ENCODE measurements at places on chromosomes 11 and 22.

DNA sequence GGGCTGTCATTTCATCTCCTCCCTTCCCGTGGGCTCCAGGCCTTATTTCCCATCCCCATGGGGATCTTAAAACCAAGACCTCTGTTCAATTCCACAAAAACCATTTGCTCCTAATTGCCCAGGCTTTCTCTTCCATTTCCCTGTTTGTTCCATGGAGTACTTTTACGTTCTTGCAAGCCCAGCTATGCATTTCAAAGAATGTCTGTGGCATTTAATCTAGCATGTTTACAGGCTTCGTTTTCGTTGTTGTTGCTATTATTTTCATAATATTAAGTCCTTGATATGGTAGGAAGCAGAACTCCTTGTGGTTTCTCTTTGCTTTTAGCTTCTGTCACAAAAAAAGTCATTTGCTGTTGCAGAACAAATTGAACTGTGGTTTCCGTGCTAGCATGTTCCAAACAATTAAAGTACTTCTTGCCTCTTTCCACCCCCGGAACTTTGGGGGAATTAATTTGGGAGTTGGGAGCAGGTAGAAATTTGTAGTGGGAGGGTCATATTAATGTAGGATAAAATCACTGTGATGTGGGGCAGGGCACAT is 68.1 kb upstream of the SLC22A12 start:
- no peak for DNase-seq

DNA sequence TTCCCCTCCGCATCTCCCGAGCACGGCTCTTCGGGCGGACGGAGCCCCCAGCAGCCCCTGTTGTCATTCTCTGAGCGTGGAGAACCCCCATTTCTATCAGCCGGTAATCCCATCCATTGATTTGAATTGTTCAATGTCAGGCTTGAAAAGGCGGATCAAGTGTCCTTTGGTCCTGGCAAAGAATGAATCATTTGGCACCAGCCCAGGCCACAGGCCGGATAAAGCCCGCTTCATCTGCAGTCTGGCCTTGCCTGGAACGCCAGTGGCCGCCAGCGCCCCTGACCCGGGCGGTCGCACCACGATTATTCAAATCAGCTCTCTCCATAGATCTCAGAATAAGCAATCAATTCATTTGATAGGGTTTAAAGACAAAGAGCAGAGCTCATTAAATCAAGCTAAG is 188.9 kb downstream of the BRD1 start:
- no peak for DNase-seq

GRCh38 chr11:121723246-121723741 is 270.5 kb upstream of the SORL1-AS1 start:
- no peak for DNase-seq

- no peak for DNase-seq
Observed at GRCh38 chr11:116990061-116990473, 108.2 kb downstream of the SIK3 start.

DNA sequence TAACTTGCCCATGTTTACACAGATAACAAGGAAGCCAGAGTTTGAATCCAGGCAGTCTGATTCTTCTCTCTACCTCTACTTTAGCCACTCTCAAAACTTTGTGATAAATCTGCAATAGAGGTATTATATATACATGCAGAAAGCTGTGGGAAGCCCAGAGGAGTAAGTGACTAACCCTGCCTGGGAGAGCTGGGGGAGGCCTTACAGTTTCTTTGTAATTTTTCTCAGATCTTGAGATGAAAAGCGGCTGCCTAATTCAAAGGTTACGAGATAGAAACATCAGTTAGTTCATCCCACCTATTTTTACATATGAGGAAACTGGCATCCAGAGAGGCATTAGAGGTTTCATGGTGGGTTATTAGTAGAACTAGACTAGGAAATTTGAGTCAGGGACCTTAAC is 4.9 kb downstream of the STIM1 start:
- DNase-seq, result no peak

GRCh38 chr11:115221461-115222069 is 282.6 kb downstream of the CADM1 start:
- DNase-seq, result no peak

- DNase-seq, result no peak
Observed at GRCh38 chr11:1005928-1006327, 30.6 kb downstream of the MUC6 start.

DNA sequence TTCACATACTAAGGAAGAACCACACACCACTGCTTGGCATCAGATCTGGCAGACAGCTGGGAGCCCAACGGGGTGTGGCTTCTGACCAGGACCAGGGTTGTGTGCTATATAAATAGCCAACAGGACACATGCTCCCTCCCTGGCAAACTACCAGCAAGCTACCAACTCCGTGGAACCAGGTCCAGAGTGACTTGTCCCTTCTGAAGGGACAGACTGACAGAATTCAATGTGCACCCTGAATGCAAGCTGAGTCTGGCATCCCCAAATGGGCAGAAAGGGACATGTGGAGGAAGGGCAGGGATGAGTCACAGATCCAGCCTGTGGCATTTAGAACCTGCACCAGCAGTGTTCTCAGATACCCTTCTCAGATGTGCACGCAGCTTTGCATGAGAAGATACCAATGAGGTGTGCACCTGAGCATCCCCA is 92.9 kb downstream of the MICAL3 start:
- no peak for DNase-seq

DNA sequence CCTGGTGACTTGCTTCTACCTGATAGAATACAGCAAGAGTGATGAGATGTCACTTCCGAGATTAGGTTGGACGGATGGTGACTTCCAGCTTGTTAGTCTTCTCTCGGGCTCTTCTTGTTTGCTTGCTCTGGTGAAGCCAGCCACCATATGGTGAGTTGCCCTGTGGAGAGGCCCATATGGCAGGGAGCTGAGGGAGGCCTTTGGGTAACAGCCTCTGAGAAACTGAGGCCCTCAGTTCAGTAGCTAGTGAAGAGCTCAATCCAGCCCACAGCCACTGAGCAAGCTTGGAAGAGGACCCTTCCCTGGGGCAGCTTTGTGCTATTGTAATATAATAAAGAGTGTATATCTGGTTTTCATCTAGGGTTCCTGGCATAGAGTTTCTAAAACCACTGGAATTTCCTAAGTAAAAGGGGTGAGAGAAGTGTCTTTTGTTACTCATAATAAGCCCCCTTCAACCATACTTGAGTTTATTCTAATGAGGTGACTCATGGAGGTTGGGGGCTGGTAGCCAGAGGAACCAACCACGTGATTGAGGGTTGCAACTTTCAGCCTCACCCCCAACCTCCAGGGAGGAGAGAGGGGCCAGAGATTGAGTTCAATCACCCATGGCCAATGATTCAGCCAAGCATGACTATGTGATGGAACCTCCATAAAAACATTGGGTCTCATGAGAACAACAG is 8.0 kb upstream of the TPCN2 start:
- DNase-seq, result no peak

- no peak for DNase-seq
Observed at GRCh38 chr11:35168671-35169070, 29.7 kb downstream of the CD44 start.

DNA sequence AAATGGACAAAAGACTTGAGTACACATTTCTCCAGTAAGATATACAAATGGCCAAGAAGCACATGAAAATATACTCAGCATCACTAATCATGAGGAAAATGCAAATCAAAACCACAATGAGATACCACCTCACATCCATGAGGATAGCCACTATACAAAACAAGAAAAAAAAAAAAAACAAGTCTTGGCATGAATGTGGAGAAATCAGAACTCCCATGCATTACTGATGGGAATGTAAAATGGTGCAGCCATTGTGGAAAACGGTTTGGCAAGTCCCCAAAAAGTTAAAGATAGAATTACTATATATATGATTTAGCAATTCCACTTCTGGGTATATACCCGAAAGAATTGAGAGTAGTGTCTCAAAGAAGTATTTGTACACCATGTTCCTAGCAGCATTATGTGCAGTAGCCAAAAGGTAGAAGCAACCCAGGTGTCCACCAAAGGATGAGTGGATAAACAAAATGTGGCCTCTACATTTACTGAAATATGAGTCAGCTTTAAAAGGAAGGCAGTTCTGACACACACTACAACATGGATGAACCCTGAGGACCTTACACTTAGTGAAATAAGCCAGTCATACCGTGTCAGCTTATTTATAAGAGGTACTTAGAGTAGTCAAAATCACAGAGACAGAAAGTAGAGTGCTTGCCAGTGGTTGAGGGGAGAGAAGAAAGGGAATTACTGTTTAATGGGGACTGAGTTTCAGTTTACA is 146.3 kb downstream of the WNT7B start:
- no peak for DNase-seq

GRCh38 chr22:43572710-43573109 is 160.9 kb downstream of the MPPED1 start:
- DNase-seq, result no peak

- no peak for DNase-seq
Observed at GRCh38 chr11:72924568-72925190, 110.5 kb downstream of the ATG16L2 start.

DNA sequence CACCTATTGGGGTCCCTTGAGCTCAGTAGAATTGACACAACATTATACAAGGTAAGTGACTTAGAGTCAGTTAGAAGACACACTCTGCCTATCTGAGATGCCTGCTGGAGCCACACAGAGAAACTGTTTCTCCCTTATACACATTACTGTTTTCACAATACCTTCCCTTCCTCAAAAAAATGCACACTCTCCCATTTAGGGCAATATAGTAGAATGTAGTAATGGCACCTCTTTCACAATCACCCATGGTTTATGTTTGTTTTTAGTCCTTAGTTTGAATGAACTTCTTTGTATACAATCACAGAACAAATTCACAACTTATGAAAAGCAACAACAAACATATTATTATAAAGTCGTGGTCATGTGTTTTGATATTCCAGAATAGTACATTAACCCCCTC is 14.3 kb downstream of the OR52H1 start:
- no peak for DNase-seq

DNA sequence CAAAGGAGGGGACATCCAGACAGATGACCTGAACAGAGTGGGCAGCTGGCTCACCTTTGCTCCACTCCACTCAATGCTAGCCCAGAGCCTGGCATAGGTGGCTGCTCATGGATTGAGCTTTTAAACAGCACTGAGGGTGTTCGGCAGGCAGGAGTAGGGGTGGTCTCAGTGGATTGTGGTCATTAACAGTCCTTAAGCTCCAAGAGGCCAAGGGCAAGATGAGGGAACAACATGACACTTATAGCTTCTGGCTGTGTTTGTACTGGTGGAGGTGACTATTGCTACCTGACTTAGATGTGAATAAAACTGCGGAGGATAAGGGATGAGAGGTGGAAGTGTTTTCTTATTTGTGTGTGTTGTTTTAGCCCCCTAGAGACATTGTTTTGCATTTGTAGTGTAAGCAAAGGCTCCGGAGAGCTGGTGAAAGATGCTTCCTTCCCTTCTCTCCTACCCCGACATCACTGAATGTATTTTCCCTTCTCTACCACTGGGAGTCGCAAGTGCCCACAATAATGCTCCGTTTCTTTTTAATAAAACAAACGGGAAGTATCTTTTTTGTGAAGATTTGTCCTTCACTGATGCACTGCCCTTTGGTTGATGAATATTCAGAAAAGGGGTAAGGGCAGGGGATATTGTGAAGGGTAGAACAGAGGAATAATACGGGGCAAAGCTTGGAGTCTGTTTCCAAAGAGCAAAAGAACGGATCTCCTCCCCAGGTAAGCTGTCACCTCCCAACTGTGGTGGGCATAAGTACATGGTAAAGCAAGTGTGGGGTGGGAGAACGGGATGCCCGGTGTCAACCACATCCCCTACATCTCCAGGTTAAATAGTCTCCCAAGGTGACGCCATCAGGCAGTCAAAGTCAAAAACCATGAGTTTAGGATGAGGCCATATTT is 27.5 kb upstream of the MTNR1B start:
- no peak for DNase-seq

GRCh38 chr11:16239141-16240105 is 116.9 kb downstream of the SOX6 start:
- no peak for DNase-seq

DNA sequence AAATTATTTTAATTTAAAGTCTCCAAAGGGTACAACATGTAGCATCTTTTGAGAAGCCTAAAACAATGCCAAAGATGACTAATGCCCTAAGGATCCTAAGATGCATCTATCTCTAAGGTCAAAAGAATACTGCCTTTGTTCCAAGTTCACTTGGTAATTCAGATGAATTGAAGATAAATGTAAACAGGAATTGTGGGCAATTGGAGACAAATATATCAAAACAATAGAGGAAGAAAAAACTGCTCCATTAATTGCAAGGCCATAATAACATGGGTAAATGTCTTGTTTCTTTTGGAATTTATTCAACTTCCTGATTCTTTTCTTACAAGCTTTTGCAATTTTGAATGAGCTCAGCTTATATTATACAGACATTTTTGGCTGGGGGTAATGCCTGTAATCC is 338.6 kb downstream of the TTC28 start:
- DNase-seq, result no peak

- DNase-seq, result no peak
Observed at GRCh38 chr11:35078470-35078735, 60.6 kb upstream of the CD44 start.

DNA sequence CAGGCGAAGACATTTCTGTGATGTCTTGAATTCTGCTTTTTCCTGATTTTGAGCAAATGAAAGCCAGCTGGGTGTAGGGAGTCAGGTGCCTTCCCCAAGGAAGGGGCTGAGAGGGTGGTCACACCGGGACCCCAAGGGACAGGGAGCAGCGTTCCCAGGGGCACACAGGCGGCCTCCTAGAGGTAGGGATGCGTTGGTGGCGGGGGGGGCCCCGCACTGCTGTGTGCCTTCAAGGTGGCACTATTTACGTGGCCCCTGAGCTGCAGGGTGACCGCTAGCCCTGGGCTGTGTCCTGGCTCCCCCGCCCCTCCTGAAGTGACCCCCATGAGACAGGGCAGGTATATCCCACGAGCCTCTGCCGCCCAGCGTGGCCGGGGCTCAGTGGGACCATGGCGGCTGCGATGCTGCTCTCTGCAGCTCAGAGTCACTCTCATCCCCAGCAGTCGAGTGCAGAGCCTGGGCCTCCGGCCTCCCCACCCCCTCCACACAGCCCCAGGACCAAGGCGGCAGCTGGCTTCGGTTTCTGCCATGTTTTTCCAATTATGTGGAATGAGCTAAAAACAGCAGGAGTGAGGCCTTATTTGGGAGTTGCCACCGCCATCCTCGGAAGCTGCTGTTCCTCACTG is 60.9 kb downstream of the LRP5 start:
- no peak for DNase-seq

- no peak for DNase-seq
Observed at GRCh38 chr11:32418836-32419235, 16.5 kb downstream of the WT1 start.

Data from iPS DF 6.9 (cell line).